CD8-positive, alpha-beta T cell (primary cell): ENCODE measurements at places on chromosomes 6 and 20.

- no peak for DNase-seq
Measured at GRCh38 chr20:38175304-38176180, 10.5 kb upstream of the TGM2 start.

- DNase-seq: no peak
Measured at GRCh38 chr20:34954904-34955230, 739 bp downstream of the GSS start.

- DNase-seq: no peak
Measured at GRCh38 chr20:52482044-52482443, 290.5 kb upstream of the ZFP64 start.

DNA sequence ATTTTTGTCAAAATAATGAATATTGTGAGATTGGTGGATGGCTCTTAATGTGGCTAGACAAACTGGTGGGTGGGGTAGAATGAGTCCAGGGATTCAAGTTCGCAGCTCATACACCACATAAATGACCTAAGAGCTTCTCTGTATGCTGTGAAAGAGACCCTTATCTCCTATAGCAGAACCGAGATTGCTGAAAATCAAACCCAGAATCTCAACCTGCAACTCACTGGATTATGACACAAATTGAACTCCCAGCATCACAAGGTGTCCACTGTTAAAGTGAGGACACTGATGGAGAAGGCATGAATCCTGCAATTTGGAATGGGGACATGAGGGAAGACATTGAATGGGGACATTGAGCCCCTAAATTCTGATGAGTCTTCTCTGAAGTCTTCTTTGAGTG, 51.3 kb upstream of the CNKSR3 start:
- DNase-seq: no peak

DNA sequence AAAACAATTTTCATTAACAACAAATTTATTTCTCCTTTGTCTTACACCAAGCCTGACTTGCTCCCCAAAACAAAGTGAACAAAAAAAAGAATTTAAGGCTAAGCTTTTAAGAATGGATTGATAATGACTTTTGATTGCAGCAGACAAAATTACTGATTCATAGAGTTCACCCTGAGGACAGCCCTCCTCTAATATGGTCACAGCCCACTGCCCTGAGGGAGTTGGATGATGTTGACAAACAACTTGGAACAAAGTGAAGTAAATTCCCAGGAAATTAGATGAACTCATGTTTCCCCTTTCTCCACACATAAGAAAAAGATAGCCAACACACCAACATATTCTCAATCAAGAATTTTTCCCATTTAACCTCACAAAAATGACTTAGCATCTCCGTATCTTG, 7.7 kb upstream of the ISM1 start:
- DNase-seq: no peak

- DNase-seq: no peak
Measured at GRCh38 chr6:47599512-47599911, 98.9 kb upstream of the ADGRF4 start.

DNA sequence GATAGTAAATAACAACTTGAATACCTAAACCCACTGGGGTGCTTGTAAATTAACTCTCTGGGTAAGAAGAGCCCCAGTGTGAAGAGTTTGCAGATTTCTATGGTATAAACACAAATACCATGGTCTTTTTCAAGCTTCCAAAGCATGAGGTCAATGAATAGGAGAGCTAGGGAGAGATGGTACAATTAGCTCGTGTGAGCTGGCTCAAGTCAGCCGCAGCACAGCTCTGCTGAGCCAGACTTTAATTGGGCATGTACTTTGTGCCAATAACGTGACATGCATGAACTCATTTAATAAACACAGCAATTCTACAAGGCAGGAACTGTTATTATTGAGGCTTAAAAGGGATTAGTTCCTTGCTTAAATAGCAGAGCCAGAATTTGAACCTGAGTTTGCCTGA, 684.2 kb downstream of the KIF16B start:
- DNase-seq: no peak

DNA sequence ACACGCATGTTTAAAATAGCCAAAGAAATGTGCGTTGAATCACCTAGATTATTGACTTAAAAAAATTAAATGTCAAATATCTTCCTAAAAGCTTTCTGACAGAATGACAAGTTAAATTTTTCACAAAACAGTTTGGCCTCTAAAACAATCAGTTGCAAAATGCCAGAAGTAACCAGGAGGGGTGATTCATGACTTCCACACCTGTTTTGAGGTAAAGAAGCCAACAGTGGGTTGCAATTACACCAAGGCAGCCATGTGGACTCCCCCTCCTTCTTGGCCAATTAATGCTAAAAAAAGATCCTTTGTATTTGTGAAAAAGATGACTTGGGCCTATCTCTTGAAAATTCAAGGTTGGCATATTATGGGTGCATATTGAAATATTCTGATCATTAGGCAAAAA, 424.8 kb downstream of the CBLN4 start:
- no peak for DNase-seq

DNA sequence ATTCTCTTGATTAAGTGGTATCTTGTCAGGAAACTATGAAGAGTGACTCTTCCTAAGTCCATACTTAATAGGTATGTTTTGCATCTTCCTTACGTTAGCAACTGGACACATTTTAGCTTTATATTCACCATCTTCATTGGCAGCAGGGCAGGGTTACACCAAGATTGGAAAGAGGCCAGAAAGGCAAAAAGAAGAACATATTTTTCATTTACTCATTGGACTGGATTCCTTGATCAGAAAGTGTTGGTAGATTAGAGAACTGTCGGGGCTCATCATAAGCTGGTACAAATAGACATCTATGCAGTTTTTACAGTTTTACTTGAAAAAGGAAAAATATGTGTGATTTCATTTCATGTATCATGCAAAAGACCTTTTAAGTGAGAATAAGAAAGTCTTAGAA, 464.9 kb downstream of the LMBRD1 start:
- no peak for DNase-seq

DNA sequence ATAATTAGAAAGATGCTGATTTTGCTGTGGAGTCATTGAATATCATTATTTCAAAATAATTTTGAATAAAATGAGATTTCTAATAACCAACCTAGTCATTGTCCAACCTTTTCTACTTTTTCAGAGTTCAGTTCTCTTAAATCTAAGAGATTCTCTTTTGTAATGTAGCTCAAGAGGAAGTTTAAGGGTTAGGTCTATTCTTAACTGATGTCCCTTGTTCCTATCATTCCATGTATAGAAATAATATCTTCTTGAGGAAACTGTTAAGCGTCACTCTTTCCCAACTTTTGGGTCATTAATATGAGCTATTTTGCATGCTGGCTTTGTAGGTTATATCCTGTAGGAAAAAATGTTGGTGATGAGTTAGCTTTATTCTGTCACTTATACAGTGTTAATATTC, 27.0 kb downstream of the RNF144B start:
- no peak for DNase-seq

GRCh38 chr6:66190858-66191257, 483.8 kb upstream of the EYS start:
- no peak for DNase-seq

DNA sequence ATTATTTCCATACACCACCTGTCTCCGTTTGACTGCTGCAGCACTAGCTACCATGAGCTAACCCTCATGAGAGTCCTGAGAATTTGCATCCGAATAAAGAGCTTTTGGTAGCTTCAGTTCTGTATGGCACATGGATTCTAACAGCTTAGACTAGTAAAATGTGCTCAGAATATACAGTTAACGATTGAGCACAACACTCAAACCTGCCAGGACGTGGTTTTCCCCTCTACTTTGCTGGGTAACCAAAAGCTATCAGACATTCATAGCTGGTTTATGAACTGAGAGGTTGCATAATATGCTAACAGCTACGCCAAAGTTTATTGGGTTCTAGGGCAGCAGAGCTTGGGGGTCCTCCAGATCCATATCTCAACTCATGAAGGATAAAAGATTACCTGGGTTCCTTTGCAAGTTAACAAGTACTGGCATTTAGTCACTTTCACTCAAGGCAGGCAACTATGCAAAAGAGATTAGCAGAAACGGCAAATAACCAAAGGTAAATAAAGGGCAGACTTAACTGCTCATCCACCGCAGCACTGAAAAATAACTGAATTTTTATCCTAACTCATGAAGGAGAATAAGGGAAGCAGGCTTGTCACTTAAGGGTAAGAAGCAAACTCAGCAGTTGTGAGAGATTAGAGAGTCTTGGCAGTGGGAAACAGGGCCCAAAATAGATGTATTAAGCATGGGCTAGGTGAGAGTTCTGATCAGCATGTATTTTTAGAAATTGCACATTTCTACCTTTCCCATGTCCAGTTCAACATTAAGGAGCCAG, 29.4 kb downstream of the NUDT3 start:
- no peak for DNase-seq

GRCh38 chr20:58268421-58268821, 40.0 kb upstream of the ANKRD60 start:
- no peak for DNase-seq

DNA sequence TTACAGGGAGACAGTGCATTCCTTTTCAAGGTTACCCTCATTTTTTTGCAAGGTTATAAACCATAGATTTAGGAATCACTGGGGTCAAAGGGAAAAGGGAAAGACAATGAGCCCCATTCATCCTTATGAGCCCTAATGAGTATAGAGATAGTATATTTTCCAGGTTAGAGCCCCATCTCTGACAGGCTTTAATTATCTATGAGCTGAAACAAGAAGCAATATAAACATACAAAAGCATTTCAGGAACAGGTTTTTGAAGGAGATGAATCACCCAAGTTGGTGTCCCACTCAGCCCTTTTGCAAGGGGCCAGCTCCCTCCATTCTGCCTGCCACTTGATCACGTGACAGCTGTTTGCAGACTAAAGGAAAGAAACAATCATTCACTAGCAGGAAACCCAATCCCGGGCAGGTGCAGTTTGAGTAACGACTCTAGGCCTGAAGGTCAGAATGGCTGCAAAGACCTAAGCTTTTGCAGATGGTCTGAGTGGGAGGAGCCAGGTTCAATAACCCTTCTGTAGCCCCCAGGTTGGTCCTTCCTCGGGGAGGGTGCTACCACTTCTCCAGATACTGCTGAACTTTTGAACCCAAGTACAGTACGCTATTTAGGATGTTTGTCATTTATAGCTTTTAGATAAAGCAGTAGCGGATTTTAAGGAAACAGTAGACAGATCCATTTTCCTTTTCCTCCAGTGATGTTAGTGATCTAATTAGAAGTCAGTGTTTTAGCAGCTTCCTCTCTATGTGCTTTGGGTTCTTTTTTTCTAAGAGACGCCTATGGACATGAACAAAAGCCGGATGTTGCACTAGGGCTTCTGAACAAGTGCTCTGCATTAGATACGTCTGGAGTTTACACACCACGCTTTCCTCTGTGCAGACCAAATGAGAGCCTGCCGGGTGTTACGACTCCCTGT, 253.2 kb downstream of the SOX4 start:
- no peak for DNase-seq

DNA sequence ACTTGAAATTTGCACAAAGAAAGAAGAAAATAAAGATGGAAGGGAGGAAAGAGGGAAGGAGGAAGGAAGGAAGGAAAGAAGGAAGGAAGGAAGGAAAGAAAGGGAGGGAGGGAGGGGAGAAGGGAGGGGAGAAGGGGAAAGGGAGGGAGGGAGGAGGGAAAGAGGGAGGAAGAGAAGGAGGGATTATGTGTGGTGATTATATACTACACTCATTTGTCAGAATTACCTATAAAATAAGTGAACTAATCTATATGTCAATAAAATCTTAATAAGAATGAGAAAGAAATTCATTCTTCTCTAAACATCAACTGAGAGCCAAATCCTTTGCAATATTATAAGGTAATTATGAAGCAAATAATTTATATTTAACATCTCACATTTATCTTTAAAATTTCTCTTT, 77.9 kb upstream of the TFAP2D start:
- no peak for DNase-seq

GRCh38 chr6:155335265-155335664, 21.0 kb upstream of the TFB1M start:
- no peak for DNase-seq
